ENCODE measurements at places on chromosomes 6 and 20.
A peak's percentile ranks its signal among the peaks of the same experiment; 100 is the strongest.

GRCh38 chr6:129645830-129646579 lies 64.0 kb downstream of the ARHGAP18 start:
- DNase-seq = no peak

GRCh38 chr6:170190046-170190445 lies 100.8 kb downstream of the DLL1 start:
- no peak for DNase-seq

DNA sequence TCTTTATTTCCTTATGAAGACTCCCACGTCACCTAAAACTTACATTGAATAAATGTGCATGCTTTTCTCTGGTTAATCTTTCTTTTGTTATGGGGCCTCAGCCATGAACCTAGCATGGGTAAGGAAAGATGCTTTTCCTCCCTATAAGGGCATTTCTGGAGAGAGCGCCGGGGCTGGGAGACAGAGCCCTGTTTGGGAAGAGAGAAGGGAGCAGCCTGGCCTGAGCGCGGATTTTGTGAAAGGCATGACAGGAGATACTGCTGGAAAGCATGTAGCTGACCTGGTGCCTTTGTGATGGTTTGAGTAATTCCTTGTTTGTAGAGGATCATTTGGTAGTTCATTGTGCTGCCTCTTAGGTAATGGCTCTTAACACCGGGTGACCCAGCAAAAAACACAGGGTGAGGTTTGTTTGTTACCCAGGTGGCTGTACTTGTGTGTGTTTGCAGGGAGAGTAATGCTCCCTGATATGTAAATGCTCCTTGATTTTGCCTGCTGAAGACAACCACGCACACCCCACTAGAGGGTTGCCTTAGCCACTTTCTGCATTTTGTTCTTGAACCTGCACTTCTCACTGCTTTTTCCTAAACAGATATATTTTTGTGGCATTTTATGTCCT lies 59.2 kb downstream of the ANKRD6 start:
- DNase-seq = peak; percentile 59

- DNase-seq = no peak
These were observed 9.6 kb upstream of the SAPCD1 start for GRCh38 chr6:31752739-31753319.

GRCh38 chr20:41249411-41250281 lies 67.9 kb downstream of the ZHX3 start:
- DNase-seq = no peak

GRCh38 chr6:125001684-125002405 lies 39.6 kb downstream of the RNF217 start:
- DNase-seq = no peak

- DNase-seq = no peak
These were observed 93.5 kb downstream of the ERMARD start for GRCh38 chr6:169844946-169845345.

DNA sequence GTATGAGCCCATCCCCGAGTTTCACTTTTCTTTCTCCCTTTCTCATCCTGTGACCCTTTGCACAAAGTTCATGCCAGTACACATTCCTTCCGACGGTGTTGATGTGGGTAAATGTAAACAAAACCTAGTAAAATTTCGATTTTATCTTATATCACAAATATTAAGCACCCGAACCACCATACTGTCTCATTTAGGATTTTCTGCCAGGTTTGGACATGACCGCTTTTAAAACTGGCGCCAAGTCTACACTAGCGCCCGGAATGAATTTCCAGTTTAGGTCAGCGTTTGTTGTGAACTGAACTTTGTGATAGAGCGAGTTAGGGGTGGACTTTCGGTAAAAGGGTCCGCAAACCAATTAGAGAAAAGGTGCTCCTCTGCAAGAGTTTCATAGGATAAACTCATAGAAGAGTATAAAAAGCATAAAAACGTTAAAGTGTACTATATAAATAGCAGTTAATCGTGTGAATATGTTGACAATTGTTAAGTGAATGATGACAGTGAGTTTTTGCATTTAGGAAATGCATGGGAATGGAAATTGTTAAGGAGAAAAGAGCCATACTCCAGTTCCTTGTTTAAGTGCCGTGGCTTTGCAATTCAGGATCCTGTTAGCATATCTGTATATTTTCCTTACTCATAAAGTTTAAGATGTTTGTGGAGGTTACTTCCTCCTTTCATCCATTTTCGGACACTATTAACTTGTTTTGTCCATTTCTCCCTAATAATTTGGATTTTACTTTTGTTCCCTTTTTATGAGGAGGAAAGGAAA lies 937 bp downstream of the AKAP7 start:
- DNase-seq = no peak

- no peak for DNase-seq
These were observed 4.8 kb downstream of the SLC32A1 start for GRCh38 chr20:38728911-38729642.

DNA sequence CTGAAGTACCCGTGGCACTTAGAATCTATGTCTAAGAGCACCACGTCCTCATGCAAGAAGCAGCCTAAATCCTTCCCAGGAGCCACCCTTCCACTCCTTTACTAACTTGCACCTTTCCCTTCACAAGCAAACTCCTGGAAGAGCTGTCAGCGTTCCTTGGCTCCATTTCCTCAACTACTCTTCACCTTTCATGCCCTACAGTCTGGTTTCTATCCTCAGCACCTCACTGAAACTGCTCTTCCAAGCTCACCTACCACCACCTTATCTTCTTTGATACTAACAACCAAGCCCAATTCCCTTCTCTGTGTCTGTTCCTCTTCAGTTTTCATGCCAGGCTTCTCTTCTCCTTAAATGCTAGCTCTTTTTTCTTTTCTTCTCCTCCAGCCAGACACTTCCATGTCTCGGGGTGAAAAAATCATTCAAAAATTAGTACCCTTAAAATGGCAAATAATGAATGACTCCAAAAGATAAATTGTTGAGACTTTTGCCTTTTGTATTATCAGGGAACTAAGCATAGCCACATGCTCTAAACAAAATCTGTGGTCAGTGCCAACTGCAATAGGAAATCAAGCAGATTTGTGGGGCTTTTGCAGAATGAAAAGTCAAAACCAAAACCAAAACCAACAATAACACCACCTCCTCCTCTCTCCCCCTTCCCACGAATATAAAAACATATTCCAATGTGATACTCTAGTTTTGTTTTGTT lies 149.6 kb upstream of the KCNK16 start:
- no peak for DNase-seq

DNA sequence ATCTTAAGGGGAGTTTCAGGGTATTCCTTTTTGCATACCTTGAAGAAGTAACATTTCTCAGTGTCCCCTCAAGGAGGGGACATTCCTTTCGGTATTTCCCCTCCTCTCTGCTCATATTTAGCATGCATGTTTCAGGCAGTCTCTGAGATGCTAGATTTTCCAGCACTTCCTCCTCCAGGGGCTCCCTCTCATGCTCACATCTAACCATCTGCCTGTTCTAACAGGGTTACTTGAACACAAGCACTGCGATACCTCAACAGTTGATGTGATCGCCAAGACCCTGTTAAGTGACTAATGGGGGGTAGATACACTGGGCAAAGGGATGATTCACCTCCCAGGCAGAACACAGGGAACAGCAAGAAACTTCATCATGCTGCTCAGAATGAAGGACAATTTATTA lies 12.9 kb upstream of the MCM3 start:
- DNase-seq = no peak

DNA sequence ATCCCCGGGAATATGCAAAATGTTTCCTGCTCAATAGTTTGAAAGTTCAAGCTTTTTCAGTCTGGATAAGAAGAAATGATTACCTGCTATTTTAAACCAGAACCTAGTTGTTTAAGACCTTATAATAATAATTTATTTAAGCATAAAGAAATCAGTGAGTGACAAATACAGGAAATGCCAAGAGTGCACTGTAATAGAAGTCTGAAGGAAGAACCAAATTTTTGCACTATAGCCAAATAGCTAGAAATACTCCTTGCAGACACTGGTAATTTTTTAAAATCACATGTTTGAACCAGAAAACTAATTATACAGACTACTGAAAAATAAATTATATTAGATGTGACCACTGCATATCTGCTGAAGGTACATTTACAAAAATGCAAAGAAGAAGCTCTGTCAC lies 93.2 kb downstream of the MMS22L start:
- DNase-seq = no peak

DNA sequence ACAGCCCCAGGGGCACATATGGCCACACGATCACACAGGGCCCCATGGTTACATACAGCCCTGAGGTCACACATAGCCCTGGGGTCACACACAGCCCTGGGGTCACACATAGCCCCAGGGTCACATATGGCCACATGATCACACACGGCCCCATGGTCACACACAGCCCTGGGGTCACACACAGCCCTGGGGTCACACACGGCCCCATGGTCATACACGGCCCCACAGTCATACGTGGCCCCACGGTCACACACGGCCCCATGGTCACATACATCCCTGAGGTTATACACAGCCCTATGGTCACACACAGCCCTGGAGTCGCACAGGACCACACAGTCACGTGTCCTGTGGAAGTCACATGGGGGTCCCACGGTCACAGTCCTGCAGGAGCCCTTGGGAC lies 120.1 kb downstream of the AGPAT4 start:
- no peak for DNase-seq

DNA sequence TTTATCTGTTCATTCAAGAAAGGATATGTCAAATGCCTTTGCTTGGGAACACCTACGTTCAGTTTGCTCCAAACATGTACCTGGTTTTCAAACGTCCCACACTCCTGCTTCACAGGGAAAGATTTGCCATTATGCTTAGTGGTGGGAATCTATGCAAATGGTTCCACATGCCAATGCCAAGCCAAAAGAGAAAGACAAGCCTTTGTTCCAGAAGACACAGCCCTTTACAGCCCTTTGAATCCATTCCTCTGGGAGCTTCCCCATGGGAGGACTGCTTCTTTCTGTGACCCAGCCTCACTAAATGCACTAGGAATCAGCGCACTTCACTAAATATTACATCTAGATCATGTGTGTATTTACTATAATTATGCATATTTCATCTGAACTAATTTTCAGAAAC lies 619.5 kb downstream of the PRKN start:
- no peak for DNase-seq

DNA sequence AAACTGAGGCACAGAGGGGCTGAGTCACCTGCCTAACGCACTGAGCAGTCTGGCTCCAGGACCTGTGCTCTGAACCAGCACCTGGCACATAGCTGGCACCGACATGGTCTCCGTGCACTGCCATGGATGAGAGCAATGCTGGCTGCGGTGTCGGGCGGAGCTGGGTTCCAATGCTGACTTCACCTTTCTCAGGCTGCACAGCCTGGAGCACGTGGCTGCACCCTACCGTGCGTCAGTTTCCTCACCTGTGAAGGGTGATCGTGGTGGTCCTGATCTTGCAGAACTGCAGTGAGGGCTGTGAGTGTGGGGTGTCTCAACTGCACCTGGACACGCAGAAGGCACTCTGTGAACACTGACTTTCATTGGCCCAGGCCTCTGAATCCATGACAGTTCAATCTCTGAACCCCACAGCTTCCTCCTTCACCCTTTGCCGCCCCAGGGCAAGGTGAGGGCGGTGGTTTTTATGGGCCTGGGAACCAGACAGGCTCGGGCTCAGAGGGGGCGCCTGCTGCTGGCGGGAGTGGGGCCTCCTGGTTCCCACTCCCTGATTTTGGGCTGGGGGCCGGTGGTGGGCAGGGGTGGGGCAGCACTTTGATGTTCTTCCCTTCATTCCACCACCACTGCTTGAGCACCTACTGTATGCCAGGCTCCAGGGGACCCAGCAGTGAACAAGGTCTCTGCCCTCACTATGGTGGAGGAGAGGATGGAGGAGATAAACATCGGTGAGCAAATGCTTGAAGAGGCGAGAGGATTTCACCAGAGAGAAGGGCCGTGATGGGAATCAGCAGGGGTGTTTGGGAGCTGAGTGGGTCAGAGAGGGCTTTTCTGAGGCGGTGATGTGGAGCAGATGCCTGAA lies 102.9 kb downstream of the CEBPB start:
- DNase-seq = no peak

- DNase-seq = no peak
These were observed 231.9 kb downstream of the PKHD1 start for GRCh38 chr6:51855310-51856082.

GRCh38 chr6:76230711-76231110 lies 158.2 kb upstream of the IMPG1 start:
- DNase-seq = no peak

DNA sequence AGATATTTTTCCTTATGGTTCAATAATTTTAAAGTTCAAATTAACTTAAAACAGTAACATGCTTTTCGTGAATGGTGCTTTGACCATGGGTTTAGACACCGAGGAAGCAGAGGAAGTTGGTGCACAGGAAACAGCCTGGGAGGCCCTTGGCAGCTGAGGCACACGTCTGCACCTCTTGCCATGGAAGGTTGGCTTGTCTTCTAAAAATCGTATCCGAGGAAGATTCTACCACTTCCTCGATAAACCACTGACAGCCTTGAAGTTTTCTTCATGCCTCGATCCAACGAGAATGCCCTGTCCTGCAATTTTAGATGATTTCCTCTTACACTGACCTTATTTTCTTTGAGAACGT lies 12.2 kb downstream of the DLL1 start:
- DNase-seq = no peak

GRCh38 chr6:65633501-65633900 lies 73.5 kb downstream of the EYS start:
- no peak for DNase-seq

- DNase-seq = no peak
These were observed 51.9 kb downstream of the MAFB start for GRCh38 chr20:40637176-40637575.

DNA sequence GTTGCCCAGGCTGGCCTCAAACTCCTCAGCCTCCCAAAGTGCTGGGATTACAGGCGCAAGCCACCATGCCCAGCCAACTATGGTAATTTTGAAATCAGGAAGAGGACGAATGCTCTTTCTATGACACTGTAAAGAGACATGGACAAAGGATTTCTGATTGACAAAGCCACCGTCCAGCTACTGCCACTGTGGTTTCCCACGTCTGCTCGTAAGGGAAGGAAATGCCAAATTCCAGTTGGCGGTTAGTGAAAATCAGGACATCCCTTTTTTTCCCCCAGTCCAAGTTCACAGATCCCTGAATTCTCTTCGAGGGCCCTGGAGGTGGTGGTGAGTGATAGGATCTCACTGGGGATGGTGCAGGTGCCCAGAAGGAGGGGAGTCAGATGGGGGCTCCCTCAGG lies 31.2 kb downstream of the SNAI1 start:
- no peak for DNase-seq

DNA sequence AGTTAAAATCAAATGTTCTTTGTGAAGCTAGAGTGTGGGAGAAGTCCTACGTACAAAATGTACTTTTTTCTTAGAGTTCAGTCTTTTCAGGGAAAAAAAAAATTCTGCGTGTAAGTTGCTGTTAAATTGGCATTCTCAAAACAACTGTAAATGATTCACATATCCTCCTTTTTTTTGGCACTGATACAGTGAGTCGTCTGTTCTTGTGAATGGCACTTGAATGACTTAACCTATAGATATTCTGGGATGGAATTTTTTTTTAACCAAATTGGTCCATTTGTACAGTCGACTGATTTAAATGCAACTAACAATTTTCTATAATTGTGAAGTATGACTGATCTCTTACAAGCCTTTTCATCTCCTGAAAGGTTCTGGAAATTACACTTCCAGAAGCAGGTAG lies 5.5 kb upstream of the JAG1 start:
- no peak for DNase-seq

Measured in NCI-H1417 treated with DMSO at 0.1 percent for 48 hours (cell line).